Immature natural killer cell (primary cell): ENCODE measurements at places on chromosomes 7 and 10.

- H3K27me3 ChIP-seq, result no peaks in the 10 kb centered on the region
- H3K36me3 ChIP-seq, result peaks cover 27% of the 10 kb centered on the region
- no peak for DNase-seq
- no peak overlapping the region for H3K4me3 ChIP-seq
Observed at GRCh38 chr7:131449373-131449902, 107.0 kb downstream of the PODXL start.

GRCh38 chr7:140641524-140642195 is 1.0 kb upstream of the DENND2A start:
- peaks cover 20% of the 10 kb centered on the region for H3K4me1 ChIP-seq
- peaks cover 37% of the 10 kb centered on the region for H3K27me3 ChIP-seq
- peak overlapping the region; percentile 3 for H3K27ac ChIP-seq
- H3K4me3 ChIP-seq, result peak overlapping the region; percentile 51

DNA sequence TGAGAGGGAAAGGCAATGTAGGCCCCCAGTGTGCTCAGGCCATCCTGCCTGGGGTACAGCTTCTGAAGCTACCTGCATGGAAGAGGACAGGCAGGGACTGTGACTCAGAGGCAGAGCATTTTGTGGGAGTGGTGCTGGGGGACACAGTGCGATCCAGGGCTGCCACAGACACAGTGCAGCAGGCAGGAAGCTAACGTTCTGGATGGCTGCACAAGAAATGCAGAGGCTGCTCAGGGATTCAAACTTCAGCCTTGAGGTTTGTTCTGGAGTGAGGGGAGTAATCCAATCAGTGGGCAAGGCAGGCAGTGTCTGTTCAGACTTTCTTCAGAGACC is 648.0 kb upstream of the IGFBP3 start:
- H3K4me1 ChIP-seq, result no peaks in the 10 kb centered on the region
- H3K27ac ChIP-seq, result no peak overlapping the region
- H3K27me3 ChIP-seq, result no peaks in the 10 kb centered on the region
- DNase-seq, result no peak
- no peaks in the 10 kb centered on the region for H3K36me3 ChIP-seq
- H3K4me3 ChIP-seq, result no peak overlapping the region

DNA sequence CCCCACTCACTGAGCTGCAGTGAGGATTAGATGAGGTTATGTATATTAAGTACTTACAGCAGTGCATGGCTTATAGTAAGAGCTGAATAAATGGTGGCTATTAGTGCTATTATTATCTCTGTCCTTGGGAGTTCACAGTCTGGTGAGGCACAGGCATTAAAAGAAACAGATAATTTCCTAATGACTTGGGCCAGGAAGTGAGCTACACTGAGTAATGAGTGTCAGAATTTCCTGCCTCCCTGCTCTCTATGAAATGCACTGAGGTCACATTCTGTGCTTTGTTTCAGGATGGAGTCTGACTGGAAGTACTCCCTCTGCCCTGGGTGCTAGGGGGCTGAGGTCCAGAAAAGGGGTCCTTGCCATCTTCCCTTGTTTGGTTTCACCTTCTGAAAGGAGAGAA is 48.7 kb upstream of the LOXL4 start:
- DNase-seq, result no peak
- H3K4me1 ChIP-seq, result no peaks in the 10 kb centered on the region
- no peaks in the 10 kb centered on the region for H3K27me3 ChIP-seq
- H3K4me3 ChIP-seq, result no peak overlapping the region

GRCh38 chr7:136104269-136104603 is 127.1 kb upstream of the MTPN start:
- H3K27ac ChIP-seq, result no peak overlapping the region
- H3K4me3 ChIP-seq, result no peak overlapping the region
- no peaks in the 10 kb centered on the region for H3K27me3 ChIP-seq
- H3K4me1 ChIP-seq, result no peaks in the 10 kb centered on the region

DNA sequence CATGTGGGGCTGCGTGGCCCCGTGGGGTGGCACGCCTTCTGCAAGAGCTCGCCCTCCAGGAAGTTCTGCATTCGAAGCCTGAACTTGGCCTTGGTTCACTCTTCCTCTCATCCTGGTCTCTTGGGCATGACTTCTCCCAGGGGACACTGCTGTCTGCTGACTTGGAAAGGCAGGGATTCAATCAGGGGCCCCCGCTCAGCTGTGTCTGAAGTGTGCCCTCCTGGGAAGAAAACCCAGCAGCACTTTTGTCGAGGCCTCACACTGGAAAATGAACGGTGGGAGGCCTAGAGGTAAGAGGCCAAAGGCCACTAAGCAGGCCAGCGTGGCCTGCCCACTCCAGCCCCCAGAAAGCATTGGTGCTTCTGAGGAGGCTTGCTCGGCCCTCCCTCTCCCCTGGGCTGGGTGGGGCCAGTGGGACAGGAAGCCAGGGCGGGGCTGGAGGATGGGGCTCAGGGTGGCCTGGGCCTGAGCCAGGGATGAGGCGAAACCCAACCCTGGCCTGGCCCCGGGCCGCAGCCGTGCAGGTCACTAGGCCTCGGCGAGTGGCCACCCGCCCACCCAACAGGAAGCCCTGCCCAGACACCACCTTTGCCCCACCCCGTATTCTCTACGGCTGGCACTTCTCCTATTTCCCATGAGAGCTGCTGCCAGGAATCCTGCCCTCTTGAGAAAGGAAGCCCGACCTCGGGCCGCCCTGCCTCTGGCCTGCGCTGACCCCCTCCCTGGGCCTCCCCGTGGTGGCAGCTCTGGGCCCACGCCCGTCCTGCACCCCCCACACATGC is 81.1 kb downstream of the ZMIZ1 start:
- no peaks in the 10 kb centered on the region for H3K36me3 ChIP-seq
- DNase-seq, result peak; percentile 49
- peaks cover 76% of the 10 kb centered on the region for H3K4me1 ChIP-seq
- H3K4me3 ChIP-seq, result peak overlapping the region; percentile 48
- H3K27me3 ChIP-seq, result peaks cover 3% of the 10 kb centered on the region
- peak overlapping the region; percentile 90 for H3K27ac ChIP-seq

DNA sequence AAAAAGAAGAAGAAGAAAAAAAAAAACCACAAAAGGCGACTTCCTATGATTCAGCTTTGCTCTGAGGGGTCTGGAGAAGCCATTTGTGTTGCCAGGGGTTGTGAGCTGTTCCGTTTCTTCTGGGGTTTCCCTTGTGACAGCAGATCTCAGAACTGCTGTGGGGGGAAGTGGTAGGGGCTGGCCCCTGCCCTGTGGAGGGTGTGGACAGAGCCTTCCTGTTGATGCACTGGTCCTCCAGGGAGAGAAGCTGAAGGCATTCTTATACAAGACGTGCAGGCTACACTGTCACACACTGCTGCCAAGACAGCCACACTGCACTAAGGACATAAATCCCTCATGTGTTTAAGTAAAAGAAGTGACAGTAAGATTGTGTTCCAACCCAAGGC is 17.3 kb upstream of the CSGALNACT2 start:
- peak overlapping the region; percentile 87 for H3K27ac ChIP-seq
- no peaks in the 10 kb centered on the region for H3K36me3 ChIP-seq
- H3K4me3 ChIP-seq, result peak overlapping the region; percentile 65
- peaks cover 35% of the 10 kb centered on the region for H3K4me1 ChIP-seq
- H3K27me3 ChIP-seq, result no peaks in the 10 kb centered on the region

DNA sequence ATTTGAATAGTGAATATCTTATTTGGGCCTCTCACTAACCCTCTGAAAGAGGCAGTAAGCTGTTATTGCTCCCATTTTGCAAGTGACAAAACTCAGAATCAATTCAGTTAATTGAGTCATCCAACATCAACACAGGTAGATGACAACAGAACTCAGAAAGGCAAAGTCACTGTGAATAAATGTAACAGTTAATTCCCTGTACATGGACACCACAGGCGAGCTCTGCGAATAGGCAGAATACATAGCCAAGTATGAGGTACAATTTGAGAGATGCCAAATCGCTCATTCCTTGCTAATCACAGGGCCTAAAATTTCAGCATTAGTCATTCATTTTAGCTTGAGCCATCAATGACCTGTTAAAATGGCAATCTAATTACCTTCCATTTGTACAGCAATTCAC is 52.6 kb upstream of the HECTD2 start:
- no peaks in the 10 kb centered on the region for H3K36me3 ChIP-seq
- no peaks in the 10 kb centered on the region for H3K4me1 ChIP-seq

DNA sequence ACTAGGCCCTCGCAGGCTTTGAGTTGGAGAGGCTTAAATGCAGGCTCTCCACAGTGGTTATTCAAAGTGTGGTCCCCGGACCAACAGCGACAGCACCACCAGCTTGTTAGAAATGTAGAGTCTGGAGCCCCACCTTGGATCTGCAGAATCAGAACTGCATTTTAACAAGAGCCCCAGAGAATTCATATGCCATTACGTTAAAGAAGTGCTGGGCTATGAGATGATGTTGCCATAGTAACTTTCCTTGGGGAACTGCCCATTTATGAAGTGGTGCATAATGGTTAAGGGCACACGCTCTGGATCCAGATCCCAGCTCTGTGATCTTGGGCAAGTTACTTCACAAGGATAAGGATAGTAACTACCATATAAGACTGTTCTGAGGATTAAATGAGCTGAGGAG is 48.9 kb downstream of the ZCCHC24 start:
- no peaks in the 10 kb centered on the region for H3K27me3 ChIP-seq
- no peaks in the 10 kb centered on the region for H3K4me1 ChIP-seq
- DNase-seq, result no peak
- no peak overlapping the region for H3K27ac ChIP-seq
- no peaks in the 10 kb centered on the region for H3K36me3 ChIP-seq
- H3K4me3 ChIP-seq, result no peak overlapping the region

GRCh38 chr7:90896458-90896857 is 300.3 kb downstream of the CDK14 start:
- no peaks in the 10 kb centered on the region for H3K36me3 ChIP-seq
- H3K27me3 ChIP-seq, result no peaks in the 10 kb centered on the region
- H3K4me1 ChIP-seq, result no peaks in the 10 kb centered on the region
- no peak overlapping the region for H3K4me3 ChIP-seq

GRCh38 chr10:17435953-17436352 is 18.4 kb downstream of the ST8SIA6 start:
- no peak overlapping the region for H3K27ac ChIP-seq
- peaks cover 36% of the 10 kb centered on the region for H3K4me1 ChIP-seq
- H3K36me3 ChIP-seq, result no peaks in the 10 kb centered on the region
- H3K4me3 ChIP-seq, result no peak overlapping the region
- no peak for DNase-seq

DNA sequence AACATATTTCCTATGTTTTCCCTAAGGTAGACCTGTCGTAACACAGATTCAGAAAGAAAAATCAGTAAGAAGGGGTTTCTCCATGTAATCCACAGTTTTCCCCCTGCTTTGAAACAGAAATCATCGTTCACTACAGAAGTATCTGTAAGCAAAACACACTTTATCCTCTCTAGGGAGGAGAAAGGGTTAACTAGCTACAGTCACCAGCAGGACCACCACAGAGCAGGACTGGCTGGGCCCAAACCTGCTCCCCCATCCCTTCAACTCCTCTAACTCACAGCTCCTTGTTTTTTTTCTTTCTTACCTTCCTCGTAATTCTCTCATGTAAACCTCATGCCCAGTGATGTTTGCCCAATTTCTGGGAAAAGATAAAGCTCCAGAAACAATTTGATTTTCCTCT is 167.7 kb downstream of the RAPGEF5 start:
- H3K27me3 ChIP-seq, result peaks cover 5% of the 10 kb centered on the region
- no peak overlapping the region for H3K27ac ChIP-seq
- DNase-seq, result no peak
- no peaks in the 10 kb centered on the region for H3K4me1 ChIP-seq
- no peaks in the 10 kb centered on the region for H3K36me3 ChIP-seq
- no peak overlapping the region for H3K4me3 ChIP-seq

- peaks cover 6% of the 10 kb centered on the region for H3K27me3 ChIP-seq
- H3K36me3 ChIP-seq, result no peaks in the 10 kb centered on the region
- no peak for DNase-seq
- H3K27ac ChIP-seq, result no peak overlapping the region
- H3K4me1 ChIP-seq, result peaks cover 5% of the 10 kb centered on the region
- H3K4me3 ChIP-seq, result no peak overlapping the region
Observed at GRCh38 chr10:89373916-89374711, 3.7 kb upstream of the IFIT1B start.

DNA sequence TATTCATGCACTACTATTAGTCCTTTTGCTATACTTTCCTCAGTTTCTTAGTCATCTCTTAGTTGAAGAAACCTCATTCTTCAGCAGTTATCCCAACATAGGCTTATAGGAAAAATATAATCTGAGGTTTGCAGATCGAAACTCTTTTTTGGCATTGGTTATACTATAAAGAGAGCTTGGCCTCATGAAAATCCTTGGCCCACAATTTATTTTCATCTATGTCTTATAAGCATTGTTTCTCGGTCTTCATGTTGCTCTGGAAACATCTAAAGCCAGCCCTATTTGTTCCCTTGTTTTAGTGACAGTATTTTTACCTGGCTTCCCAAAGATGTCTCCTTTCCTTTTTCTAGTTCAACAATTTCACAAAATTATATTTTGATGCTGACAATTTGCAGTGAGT is 345.1 kb upstream of the PRKCQ start:
- H3K4me3 ChIP-seq, result peak overlapping the region; percentile 82
- DNase-seq, result no peak
- peaks cover 9% of the 10 kb centered on the region for H3K27me3 ChIP-seq
- H3K36me3 ChIP-seq, result no peaks in the 10 kb centered on the region
- peak overlapping the region; percentile 95 for H3K27ac ChIP-seq
- peaks cover 63% of the 10 kb centered on the region for H3K4me1 ChIP-seq

DNA sequence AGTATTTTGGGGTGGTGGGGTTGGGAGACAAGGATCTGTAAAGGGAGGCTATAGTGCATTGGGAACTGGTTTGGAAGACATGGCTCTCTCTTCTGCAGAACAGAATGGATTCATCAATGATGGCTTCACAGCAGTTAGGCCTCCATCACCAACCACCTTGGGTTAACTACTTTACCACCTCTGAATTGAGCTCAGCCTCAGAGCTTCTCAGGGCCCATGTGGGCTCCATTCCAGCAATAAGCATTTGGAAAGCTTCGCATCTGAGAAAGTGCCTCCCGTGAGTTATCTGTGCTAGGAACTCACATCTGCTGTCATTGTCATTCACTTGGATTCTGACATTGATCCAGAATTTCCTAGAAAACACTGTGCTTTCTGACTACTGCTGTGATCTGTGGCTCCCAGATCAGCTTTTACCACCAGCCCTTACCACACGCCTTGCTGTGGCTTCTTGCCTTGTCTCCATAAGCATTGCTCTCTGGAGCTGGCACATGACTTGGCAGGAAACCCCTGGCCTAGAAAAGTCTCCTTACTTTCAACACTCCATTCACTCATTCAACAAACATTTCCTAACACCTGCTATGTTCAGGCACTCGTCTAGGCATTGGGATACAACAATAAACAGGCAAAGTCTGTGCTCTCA is 70.7 kb upstream of the ADO start:
- no peaks in the 10 kb centered on the region for H3K36me3 ChIP-seq
- no peak for DNase-seq
- H3K27ac ChIP-seq, result peak overlapping the region; percentile 55
- H3K4me1 ChIP-seq, result peaks cover 7% of the 10 kb centered on the region
- H3K4me3 ChIP-seq, result peak overlapping the region; percentile 40

- H3K27me3 ChIP-seq, result no peaks in the 10 kb centered on the region
- no peak for DNase-seq
Observed at GRCh38 chr7:121473645-121474300, 77.7 kb upstream of the FAM3C start.

DNA sequence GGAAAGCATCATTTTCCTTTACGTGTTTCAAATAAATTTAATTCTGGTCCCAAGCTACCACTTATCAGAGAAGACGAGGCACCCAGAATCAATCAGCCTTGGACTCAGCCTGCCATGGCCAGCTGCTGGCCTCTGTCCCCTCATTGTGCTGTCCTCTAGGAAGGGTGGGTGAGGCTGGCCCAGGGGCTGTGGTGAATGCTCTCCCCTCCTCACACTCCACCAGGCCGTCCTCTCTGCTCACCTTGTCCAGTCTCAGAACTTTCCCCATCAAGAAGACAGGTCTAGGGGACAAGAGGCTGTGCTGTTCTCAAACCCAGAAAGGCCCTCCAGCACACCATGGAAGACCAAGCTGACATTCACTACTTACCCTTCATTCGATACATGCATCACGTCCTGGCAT is 36.4 kb downstream of the CXCL12 start:
- no peaks in the 10 kb centered on the region for H3K36me3 ChIP-seq
- no peaks in the 10 kb centered on the region for H3K4me1 ChIP-seq
- no peak overlapping the region for H3K27ac ChIP-seq
- DNase-seq, result no peak
- no peak overlapping the region for H3K4me3 ChIP-seq
- peaks cover 14% of the 10 kb centered on the region for H3K27me3 ChIP-seq
